Uterus (tissue), 4 donors: ENCODE measurements at places on chromosomes 2 and 18. TPM values are rescaled to one million over a fixed set of nuclear protein-coding genes. Genes with fewer than 3 reads are reported as not detected.

Gene CDH20
- total RNA-seq = not detected

Gene EPB41L3
- 38.7 TPM for total RNA-seq

Gene CCDC68
- 25.6 TPM for total RNA-seq

Gene ZNF892
- 3.6 TPM for total RNA-seq

Gene STPG4
- total RNA-seq = not detected

Gene MOGAT1
- not detected for total RNA-seq

Gene NAT8
- not detected for total RNA-seq

Gene MRPS9
- 24.4 TPM for total RNA-seq

Gene ALK
- not detected for total RNA-seq

Gene PPP1R1C
- 1.1 TPM for total RNA-seq

- no peak for DNase-seq
Measured at GRCh38 chr2:120892967-120893667, 157.4 kb downstream of the GLI2 start.

DNA sequence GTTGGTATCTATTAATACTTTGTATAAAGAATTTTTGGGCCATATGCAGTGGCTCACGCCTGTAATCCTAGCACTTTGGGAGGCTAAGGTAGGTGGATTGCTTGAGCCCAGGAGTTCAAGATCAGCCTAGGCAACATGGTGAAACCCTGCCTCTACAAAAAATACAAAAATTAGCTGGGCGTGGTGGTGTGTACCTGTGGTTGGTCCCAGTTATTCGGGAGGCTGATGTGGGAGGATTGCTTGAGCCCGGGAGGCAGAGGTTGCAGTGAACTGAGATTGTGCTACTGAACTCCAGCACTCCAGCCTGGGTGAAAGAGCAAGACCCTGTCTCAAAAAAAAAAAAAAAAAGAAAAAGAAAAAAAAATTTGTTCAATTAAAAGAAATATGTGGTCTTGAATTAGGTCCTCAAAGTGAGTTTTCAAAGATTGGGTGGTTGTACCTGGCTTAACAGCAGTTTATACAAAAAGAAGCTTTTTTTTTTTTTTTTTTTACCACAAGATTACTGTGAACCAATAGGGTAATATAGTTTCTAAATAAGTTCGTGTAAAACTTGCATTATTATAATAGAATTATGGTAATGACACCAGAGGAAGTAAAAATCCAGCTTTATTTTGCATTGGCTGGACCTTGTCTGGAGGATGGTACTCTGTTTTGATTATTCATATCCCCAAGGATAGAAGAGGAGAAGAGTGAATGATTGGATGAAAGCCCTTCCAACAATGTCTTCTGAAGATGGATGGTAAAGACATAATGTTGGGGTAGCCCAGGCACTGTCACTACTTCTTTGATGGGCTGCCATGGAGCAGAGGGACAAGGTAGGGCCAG is 210.3 kb downstream of the MYCN start:
- DNase-seq = no peak

DNA sequence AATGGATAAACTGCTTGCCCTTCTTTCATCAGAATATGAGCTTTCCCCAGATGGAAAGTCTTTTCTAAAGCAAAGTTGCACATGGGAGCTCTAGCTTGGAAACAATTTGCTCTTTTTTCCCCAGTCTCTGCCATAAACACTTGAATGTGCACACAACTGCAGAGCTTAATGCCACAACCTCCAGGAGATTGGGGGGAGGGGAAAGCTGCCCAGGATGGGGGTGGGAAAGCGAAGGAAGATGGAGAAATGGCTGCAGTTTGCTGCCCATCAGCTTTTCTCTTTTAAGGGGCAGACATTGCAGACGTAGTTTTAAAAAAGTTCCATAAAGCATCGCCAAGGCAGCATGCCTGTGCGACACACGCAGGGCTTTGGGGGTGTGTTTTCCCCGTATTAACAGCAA is 1.5 kb downstream of the ACKR3 start:
- no peak for DNase-seq

- no peak for DNase-seq
Measured at GRCh38 chr2:227703961-227704360, 13.9 kb downstream of the SLC19A3 start.

DNA sequence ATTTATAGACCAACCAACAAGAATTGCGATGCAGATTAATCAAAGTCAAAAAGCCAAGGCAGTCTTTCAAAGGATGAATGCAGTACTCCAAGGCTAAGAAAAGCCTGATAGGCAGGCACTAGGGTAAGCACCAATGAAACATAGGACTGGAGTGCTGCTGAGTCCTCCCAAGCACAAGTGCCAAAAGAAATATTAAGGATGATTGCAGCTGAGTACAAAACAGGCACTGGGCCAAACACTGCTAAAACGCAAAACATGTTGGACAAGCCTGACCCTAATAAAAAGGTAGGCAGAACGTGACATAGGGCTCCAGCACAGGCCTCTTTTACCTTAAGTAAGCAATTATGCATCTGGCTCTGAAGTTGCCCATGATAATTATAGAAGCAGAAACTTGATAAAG is 160.1 kb upstream of the LRP1B start:
- DNase-seq = no peak

- no peak for DNase-seq
Measured at GRCh38 chr2:165952085-165952484, 1.5 kb downstream of the TTC21B start.

DNA sequence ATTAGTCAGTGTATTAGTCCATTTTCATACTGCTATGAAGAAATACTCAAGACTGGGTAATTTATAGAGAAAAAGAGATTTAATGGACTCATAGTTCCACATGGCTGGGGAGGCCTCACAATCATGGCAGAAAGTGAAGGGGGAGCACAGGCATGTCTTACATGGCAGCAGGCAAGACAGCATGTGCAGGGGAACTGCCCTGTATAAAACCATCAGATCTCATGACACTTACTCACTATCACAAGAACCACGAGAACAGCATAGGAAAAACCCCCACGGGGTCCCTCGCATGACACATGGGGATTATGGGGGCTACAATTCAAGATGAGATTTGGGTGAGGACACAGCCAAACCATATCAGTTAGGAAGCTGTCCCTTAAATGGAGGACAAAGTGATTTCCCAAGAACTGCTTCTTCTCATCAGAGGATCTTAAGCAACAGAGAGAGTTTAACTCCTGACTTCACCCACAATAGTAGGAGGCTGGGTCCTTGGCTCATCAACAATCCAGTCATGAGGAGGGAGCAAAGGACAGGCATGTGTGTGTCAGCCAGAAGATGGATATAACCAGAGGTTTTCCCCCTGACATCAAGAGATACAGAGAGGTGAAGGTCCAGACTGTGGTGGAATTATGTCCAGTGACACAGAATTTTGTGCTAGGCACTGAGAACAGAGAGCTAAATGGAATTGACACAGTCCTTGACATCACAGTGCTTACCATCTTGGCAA is 203.8 kb upstream of the SH3BP4 start:
- DNase-seq = no peak

DNA sequence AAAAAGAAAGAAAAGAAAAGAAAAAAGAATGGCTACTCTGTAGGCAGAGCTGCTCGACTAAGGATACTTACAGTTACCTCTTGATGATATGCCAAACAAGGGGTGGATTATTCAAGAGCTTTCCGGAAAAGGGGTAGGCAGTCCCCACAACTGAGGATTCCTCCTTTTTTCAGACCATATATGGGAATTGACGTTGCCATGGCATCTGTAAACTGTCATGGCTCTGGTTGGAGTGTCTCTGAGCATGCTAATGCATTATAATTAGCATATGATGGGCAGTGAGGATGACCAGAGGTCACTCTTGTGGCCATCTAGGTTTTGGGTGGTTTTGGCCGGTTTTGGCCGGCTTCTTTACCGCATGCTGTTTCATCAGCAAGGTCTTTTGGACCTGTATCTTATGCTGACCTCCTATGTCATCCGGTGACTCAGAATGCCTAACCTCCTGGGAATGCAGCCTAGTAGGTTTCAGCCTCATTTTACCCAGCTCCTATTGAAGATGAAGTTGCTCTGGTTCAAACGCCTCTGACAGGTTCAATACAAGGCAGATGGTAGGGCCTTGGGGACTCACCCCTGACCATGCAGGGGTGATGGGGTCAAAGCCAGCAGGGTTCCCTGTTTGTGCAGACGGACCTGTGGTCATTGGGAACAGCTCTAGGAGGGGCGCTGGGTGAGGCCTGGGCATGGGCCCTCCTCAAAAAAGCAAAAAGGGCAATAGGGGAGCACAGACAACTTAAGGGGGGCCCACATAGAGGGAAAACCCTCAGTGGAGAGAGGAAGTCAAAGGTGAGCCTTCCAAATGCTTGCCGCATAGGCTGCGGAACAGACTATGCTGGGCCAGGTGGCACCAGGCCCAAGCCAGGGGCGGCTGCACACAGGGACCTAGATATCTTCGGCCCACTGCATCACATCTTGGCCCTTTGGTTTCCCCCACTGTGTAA is 251.2 kb upstream of the RAB6C start:
- DNase-seq = no peak

GRCh38 chr2:12156349-12156748 is 409.9 kb downstream of the LPIN1 start:
- DNase-seq = no peak

DNA sequence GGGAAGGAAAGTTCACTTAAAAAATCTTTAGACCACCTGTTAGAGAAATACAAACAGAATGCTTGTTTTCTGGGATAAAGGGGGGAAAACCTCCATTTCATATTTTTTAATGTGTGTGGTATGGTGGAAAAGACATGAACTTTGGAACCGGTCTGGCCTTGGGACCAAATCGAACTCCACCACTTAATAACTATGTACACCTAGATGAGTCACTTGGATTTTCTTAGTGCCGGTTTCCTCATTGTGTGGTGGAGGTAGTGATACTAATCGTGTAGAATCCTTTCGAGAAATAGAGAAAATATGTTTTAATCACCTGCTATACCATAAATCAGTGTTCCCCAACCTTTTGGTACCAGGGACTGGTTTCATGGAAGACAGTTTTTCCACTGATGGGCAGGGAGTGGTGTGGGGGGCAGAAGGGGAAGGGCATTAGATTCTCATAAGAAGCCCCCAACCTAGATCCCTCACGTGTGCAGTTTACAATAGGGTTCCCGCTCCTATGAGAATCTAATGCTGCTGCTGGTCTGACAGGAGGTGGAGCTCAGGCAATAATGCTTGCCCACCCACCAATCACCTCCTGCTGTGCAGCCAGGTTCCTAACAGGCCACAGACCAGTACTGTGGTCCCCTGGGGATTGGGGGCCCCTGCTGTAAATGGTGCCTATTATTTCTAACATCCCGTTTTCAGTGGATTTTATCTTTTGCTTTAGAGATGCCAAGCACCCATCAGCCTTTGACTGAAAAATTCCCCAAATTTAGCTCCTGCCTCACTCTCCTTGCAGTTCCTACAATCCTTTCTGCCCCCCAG is 308.8 kb downstream of the PRKCE start:
- no peak for DNase-seq

DNA sequence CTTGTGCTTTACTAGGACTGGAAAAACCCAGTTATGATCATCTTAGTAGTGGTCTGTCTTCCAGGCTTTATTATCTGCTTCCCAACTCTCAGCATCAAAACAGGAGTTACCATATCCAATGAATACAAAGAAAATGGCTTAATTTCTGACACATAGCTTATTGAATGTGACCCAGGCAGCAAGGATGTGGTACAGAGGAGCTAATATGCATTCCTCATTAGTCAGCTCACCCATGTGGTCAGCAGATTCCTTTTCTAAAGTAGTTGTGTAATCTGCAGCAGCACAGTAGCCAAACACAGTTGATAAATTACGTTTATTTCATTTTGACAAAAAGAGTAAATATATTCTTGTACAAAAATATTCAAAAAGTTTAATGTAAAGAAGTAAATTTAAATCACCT is 43.6 kb downstream of the TSPYL6 start:
- no peak for DNase-seq

- DNase-seq = no peak
Measured at GRCh38 chr2:1756456-1756855, 12.1 kb upstream of the PXDN start.

DNA sequence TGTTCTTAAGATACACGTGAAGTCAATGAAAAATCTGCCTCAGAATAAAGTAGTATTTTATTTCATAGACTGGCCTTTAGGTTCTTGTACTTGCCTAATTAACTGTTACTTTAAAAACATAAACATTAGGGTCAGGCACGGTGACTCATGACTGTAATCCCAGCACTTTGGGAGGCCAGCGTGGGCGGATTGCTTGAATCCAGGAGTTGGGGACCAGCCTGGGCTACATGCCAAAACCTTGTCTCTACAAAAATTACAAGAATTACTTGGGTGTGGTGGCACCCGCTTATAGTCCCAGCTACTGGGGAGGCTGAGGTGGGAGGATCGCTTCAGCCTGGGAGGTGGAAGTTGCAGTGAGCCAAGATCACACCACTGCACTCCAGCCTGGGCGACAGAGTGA is 16.0 kb upstream of the SNORC start:
- DNase-seq = no peak

GRCh38 chr18:33275843-33276242 is 164.7 kb downstream of the CCDC178 start:
- DNase-seq = no peak

GRCh38 chr2:204770735-204771134 is 225.5 kb downstream of the PARD3B start:
- no peak for DNase-seq

- no peak for DNase-seq
Measured at GRCh38 chr2:45895241-45895861, 243.9 kb downstream of the PRKCE start.

DNA sequence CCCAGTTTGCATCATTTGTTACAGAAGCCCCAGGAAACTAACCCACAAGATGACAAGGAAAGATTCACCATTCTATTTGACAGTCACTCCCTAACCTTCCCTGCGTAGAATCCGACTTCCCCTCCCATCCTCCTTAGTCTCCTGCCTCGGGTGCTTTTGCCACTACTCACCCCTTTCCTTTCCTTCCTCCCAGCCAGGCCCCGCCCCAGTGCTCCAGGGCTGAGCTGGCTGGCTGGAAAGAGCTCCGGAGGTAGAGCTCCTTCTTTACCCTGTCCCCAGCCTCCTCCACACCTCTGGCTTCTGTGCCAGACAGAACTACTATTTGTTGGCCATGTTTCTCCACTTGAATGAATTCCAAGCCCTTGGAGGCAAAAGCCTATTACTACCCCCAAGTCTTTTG is 317.6 kb upstream of the NCKAP5 start:
- DNase-seq = no peak

DNA sequence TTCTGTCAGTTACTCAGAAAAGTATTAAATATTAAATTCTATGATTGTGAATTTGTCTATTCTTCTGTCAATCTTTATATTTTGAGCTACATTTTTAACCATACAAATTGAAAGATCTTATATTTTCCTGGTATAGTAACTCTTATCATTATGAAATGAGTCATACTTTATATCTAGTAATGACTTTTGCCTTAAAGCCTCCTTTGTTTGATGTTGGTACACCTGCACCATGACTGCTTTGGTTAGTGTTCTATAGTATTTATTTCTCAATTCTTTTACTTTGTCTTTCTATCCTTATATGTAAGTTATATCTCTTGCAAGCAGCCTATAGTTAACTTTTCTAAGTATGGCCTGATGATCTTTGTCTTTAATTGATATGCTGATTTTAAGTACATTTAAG is 13.0 kb downstream of the ZNF236 start:
- DNase-seq = no peak

GRCh38 chr2:8204711-8205110 is 477.1 kb upstream of the ID2 start:
- no peak for DNase-seq

GRCh38 chr2:37585295-37585908 is 86.0 kb downstream of the CDC42EP3 start:
- DNase-seq = no peak

- no peak for DNase-seq
Measured at GRCh38 chr2:204515416-204515815, 29.9 kb upstream of the PARD3B start.

GRCh38 chr2:20931346-20931745 is 108.4 kb upstream of the LDAH start:
- no peak for DNase-seq

- DNase-seq = no peak
Measured at GRCh38 chr2:160063271-160063670, 856 bp upstream of the PLA2R1 start.
